ENCODE measurements at places on chromosomes 16 and 17. TPM values are rescaled to one million over a fixed set of nuclear protein-coding genes. Genes with fewer than 3 reads are reported as not detected.

DNA sequence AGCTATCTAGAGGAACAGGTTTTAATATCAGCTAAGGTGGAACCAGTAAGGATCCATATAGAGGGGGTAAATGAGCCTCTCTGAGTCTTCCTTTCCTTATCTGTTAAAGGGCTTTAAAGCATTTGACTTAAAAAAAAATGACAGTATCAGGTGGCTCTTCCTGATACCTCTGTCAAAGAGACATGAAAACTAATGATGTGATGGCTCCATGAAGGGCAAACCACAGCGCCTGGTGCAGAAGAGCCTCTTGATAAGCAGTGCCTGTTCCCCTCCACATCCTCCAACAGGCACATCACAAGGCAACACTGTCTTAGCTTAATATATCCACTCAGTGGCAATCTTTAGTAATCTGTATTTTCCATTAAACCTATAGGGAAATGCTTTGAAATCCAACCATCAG is 68.9 kb downstream of the USP31 start:
- DNase-seq: no peak

Gene BAIAP3
- 26.7 TPM for total RNA-seq

Gene CNGB1
- 0.91 TPM for total RNA-seq

- no peak for DNase-seq
Measured at GRCh38 chr17:5344914-5345313, 62.8 kb downstream of the RABEP1 start.

DNA sequence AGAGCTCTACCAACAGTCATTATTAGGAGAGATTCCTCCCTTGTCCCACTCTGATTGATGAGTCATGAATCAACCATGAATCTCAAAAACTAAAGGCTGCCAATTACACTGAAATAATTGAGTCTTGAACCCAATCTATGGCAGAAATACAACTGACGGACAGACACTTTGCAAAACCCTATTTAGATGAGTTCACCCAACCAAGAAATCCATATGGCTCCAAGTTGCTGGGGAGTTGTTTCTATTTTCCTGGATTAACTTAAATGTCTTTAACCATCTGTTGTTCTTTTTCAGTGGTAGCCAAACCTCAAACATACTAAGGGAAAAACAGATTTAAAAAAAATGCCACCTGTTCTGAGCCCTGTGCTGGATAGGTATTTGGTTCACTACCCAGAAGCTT is 151.0 kb downstream of the SHISA9 start:
- DNase-seq: no peak

GRCh38 chr17:9233271-9233599 is 211.9 kb downstream of the NTN1 start:
- no peak for DNase-seq

- DNase-seq: no peak
Measured at GRCh38 chr16:46996391-46996790, 22.9 kb upstream of the DNAJA2 start.

GRCh38 chr16:10525214-10525825 is 55.1 kb downstream of the EMP2 start:
- no peak for DNase-seq

DNA sequence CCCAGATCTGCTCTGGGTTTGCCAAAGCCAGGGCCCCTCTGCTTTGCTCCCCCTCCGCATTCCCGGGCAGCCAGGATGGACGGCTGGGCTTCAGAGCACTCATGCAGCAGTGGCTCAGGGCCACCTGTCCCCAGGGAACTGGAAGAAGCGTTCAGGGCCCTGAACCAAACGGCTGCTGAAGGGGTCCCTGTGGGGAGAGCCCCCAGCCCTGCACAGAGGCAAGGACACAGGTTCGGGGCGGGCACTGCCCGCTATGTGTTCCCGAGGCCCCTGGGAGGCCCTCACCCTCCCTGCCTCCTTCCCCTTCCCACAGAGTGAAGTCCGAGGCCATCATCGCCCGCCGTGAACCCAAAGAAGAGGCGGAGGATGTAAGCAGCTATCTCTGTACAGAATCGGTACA is 10.4 kb downstream of the NME3 start:
- DNase-seq: no peak

DNA sequence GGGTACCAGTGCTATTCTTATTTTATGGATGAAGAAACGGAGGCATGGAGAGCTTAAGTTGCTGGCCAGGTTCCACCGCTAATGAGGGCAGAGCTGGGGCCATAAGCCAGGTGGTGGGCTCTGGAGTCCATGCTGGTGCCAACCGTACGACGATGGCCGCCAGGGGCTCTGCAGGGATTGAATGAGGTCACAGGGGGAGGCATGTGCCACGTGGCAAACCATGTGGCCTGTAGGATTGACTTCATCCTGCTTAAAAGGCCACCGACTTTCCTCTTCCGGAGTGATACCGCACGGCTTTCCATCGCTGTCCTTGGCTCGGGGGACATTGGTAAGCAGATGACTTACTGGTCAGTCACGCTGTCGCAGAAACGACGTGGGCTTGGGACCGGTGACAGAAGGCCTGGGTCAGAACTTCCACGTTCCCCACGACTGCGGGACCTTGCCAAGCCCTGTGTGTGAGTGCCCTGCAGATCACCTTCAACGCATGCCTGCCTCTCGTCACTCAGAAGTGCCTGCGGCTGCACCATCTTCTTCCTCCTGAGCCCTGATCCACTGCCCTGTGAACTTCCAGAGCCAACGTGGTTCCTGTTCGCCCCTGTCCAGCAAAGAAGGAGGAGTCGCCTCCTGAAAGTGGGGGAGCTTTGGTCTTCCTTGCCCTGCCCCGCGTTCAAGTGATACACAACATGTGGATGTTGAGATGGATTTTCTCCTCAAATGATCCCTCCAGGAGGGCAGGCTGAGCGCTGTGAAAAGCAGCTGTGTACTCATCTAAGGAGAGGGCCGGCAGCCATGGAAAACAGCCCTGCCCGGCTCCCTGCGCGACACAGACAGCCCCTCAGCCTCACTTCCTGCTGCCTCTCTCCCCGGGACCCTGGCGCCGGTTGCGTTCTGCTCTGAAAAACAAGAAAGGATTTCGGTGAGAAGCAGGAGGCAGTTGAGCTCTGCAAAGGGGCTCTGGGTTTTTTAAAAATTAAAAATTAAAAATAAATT is 176.7 kb downstream of the C16orf95 start:
- no peak for DNase-seq

DNA sequence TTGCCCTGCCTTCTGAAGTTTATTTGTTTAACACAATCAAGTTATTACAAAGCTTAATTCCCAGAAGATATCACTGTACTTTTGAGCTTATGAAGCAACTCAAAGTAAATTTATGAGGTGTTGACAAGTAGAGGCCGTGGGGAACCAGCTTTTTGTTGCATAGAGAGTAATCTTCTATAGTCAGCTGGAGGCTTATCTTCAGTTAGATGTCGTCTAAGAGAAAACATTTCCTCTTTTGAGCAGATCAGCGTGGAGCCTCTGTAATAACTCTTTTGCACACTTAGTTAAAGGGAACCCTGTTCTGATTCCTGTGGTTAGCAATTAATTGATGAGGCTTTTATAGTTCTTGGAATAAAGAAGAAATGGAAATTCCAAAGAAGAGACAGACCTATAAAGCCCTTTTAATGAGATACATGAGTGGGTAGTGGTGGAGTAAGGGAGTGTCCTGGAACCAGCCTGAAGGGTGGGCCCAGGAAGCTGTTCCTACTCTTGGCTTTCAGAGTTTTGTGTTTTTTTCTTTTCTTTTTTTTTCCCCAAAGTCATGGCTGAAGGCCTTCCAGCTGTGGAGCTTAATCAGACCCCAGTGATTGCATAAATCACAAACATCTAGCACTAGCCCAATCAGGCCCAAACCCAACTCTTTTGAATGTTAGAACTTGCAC is 28.9 kb upstream of the MAP3K14 start:
- no peak for DNase-seq

DNA sequence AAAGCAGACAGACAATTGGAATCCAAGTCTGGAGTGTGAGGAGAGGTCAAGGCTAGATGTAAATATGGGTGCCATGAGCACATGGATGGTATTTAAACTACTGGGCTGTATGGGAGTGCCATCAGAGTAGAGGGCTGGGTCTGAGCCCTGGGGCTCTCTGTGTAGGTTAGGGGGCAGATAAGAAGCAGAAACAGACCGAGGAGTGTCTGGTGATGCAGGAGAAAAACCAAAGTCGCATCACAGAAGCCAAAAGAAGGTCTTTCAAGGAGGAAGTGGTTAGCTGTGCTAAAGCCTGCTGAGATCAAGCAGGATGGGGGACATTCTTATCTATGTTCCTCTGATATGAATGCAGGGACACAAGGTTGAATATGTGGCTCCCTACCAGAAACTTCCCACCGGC is 1.9 kb downstream of the TSEN54 start:
- no peak for DNase-seq
